ENCODE measurements at places on chromosomes 7 and 10.

GRCh38 chr7:122518488-122518887 lies 180.4 kb downstream of the RNF133 start:
- DNase-seq, result no peak

- peak; percentile 25 for DNase-seq
Observed at GRCh38 chr7:16644636-16645592, 640 bp downstream of the ANKMY2 start.

- DNase-seq, result no peak
Observed at GRCh38 chr10:1310271-1310789, 254.1 kb downstream of the WDR37 start.

GRCh38 chr7:92815412-92815811 lies 21.0 kb downstream of the CDK6 start:
- no peak for DNase-seq

DNA sequence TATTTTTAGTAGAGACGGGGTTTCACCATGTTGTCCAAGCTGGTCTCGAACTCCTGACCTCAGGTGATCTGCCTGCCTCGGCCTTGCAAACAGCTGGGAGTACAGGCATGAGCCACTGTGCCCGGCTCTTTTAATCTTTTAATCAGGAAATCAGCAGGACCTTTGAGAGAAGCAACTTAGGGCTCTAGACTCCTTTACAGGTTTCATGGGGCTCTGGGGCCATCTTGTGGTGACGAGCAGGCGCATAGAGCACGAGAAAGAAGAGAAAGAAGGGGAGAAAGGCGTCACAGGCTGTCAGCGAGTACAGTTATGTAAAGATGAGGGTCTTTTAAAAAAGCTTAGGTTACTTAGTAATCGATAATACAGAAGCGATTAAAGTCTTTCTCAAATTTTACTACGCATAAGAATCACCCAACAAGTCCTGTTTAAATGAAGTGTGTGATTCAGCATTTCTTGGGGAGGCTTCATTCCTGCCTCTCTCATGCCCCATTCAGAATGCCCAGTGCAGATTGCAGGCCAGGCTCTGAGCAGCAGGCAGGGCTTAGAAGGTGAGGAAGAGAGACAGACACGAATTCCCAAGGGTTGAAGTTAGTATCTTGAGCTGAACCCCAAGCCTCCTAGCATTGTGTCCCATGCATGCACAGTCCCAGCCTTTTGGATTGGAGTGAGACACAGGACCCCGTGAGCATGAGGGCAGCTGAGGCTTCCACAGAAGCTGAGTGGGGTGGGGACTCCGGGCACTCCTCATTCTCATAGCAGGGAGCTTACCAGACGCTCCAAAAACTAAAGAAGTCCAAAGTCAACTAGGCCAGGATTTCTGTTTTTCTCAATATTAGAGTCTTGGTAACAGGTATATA lies 23.6 kb upstream of the PFKP start:
- DNase-seq, result peak; percentile 13

DNA sequence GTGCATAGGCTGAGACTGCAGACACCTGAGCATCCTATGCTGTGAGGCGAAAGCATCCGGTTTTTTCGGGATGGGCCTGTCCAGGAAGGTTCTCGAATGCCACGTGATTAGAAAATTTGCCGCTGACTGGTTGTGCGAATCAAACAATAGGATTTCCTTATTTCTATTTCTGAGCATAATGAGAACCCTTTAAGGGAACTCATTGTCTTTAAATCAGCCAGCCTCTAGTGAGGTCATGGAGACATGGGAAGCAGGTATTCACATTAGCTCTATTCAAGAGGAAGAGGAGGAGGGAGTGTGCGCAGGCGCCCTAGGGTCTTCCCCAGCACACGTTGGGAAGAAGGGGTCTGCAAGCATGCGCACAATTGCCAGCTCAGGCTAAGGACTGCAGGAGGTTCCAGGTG lies 5.6 kb downstream of the GIMAP1 start:
- DNase-seq, result no peak

DNA sequence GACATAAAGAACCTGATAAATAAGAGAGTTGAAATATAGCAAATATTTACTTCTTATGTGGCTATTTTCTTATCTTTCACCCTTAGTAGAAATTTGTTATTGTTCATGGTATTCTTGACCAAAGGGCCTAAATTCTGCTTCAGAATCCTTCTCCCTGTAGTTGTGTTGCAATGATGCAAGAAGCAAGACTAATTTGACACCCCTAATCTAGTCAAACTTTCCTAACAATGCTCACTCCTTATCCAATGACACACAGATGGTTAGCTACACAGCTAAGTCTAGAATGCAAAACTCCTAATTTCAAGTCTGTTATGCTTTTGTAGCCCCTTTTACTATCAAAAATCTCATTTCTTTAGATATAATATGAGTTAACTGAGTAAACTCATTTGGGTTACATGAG lies 56.1 kb downstream of the TWIST1 start:
- DNase-seq, result no peak

GRCh38 chr7:151175047-151175792 lies 7.7 kb upstream of the GBX1 start:
- DNase-seq, result no peak

DNA sequence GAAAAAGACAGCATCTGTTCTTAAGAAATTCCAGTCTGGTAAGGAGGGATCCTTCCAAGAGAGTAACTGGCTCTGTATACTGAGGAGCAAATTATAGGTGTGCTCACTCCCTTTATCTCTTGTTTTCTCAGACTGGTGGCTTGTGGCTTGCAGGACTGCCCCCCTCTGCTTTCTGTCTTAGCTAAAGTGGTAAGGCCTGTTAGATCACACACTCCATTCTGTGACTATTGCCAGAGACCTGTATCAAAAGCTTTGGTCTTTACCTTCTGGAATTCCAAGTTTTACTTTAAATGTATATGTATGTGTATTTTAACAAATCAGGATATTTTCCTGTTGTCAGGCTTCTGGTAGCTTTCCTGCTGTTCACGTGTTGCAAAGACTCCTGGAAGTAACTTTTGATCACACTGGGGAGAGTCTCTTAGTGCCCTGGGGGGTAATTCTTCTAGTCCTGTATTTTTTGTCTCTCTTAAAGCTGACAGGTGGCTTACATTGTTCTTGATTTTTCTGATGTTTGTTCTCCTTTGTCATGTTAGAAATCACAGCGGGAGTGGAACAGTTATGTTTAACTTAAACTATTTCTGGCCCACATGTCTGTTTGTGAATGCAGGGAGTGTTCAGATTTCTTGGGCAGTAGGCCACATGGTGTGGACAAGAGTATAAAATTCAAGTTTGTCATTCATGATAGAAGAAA lies 99.0 kb downstream of the PLPP4 start:
- DNase-seq, result no peak

- DNase-seq, result no peak
Observed at GRCh38 chr7:28919510-28919909, 38.6 kb downstream of the TRIL start.

GRCh38 chr10:35640951-35641675 lies 983 bp downstream of the FZD8 start:
- DNase-seq, result no peak

GRCh38 chr7:84446991-84447480 lies 252.4 kb upstream of the SEMA3A start:
- DNase-seq, result no peak

DNA sequence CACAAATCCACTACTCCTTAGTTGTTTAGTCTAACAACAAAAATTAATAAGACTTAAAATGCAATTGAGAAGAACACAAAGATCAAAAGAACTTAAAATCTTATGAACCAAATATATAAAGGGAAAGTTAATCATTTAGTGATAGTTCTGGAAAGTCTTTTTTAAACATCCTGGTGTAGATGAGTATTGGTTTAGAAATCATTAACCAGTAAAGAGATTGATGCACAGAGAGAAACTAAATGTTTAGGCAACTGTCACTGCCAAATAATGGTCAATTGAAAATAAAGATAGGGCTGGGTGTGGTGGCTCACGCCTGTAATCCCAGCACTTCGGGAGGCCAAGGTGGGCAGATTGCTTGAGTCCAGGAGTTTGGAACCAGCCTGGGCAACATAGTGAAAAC lies 44.9 kb downstream of the SP8 start:
- no peak for DNase-seq

DNA sequence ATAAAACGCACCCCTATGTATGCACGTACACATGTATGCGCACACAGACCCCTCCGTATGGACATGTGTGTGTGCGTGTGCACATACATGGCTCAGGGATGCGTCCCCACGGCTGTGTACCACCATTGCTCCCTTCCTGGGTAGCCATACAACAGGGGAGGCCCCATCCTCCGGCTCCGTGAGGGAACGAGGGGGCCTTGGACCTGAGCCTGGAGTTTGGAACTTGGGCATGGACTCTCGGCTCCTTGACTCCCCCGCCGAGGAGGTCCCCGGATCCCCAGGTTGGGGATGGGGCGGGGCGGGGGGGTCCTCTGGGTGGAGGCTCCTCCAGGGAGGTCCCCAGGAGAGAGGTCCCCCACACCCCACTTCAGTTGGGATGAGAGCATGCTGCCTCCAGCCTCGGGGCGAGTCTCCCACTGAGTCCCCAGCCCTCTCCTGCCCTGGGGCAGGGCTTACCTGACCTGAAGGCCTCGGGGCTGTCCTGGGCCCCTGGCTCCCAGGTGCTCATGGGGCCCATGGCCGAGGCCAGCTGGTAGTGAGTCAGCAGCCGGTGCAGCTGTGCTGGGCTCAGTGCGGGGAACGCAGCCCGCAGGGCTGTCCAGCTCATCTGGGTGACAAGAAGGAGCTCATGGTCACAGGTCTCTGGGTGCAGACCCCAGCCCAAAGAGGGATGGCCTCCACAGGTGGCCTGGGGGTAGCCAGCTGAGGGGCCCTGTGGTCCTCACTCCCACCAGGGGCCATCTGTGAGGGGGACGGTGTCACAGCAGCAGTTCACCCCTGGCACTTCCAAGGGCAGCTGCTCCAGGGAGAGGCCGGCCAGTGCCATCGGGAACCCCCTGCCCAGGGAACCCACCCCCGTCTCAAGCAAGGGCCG lies 29.9 kb downstream of the AP5Z1 start:
- DNase-seq, result no peak

DNA sequence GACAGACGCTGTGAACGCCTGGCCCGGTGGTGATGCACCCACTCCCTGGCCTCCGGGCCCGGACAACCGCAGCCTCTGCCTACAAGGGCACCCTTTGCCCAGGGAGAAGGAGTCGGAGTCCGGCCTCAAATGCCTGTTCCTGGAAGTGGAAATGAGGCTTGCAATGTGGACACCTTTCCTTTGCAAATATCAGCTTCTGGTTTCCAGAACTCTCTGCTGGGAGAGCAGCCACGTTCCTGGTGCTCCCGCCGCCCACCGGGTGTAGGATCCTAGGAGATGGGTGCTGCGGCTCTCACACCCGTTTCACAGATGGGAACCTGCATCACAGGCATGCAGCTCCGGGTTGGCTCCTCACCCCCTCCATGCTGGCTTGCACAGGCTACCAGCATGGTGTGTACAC lies 2.9 kb downstream of the FOXL3 start:
- DNase-seq, result no peak

GRCh38 chr10:117275121-117275520 lies 34.2 kb downstream of the SLC18A2 start:
- no peak for DNase-seq

Measured in HS-5 (cell line).